ENCODE measurements at places on chromosomes 2 and 18. TPM values are rescaled to one million over a fixed set of nuclear protein-coding genes. Genes with fewer than 3 reads are reported as not detected.

GRCh38 chr2:151632993-151633565 lies 101.2 kb downstream of the NEB start:
- H3K4me3 ChIP-seq = no peak overlapping the region
- no peaks in the 10 kb centered on the region for H3K27me3 ChIP-seq
- H3K4me1 ChIP-seq = peaks cover 13% of the 10 kb centered on the region
- H3K27ac ChIP-seq = no peak overlapping the region
- no peaks in the 10 kb centered on the region for H3K36me3 ChIP-seq

The ADAM23 gene
- not detected for total RNA-seq

DNA sequence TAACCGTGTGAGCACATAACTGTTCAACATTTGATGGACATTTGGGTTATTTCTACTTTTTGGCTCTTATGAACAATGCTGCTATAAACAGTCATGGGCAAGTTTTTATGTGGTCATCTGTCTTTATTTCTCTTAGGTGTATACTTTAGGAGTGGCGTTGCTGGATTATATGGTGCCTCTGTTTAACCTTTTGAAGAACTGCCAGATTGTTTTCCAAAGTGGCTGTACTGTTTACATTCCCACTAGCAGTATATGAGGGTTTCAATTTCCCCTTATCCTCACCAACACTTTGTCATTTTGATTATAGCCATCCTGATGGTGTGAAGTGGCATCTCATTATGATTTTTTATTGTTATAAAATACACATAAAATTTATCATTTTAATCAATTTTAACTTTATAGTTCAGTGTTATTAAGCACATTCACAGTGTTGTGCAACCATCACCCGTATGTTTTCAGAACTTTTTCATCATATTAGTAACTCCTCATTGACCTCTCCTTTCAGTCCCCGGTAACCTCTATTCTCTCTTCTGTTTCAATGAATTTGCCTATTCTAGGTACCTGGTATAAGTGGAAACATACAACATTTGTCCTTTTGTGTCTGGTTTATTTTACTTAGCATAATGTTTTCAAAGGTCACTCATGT lies 55.4 kb downstream of the EML4 start:
- H3K4me3 ChIP-seq = no peak overlapping the region
- no peak for DNase-seq
- no peaks in the 10 kb centered on the region for H3K27me3 ChIP-seq
- no peaks in the 10 kb centered on the region for H3K36me3 ChIP-seq

The GAREM2 gene
- 4.1 TPM for total RNA-seq

GRCh38 chr2:173649527-173650219 lies 295.0 kb downstream of the CDCA7 start:
- H3K4me3 ChIP-seq = no peak overlapping the region

DNA sequence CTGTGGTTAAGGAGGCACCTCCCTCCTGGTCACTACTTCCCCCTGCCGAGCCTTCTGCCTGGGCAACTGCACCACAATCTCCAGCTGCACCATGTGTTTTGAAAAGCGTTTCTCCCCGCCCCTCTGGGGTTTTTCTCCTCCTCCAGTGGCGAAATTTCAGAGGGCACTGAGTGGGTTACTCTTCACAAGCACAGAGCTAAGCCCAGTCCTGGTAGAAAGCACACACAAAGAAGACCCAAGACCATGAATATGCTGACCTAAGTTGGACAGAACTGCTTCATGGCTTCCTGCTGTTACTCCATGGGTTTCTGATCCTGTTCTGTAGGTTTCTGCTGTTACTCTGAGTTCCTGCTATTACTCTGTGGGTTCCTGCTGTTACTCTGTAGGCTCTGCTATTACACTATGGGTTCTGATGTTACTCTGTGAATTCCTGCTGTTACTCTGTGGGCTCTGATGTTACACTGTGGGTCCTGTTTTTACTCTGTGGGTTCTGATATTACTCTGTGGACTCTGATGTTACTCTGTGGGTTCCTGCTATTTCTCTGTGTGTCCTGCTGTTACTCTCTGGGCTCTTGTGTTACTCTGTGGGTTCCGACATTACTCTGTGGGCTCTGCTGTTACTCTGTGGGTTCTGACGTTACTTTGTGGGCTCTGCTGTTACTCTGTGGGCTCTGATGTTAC lies 216.6 kb downstream of the RTP5 start:
- peak overlapping the region; percentile 44 for H3K4me3 ChIP-seq
- peak overlapping the region; percentile 60 for H3K27ac ChIP-seq
- no peak for DNase-seq
- peaks cover 4% of the 10 kb centered on the region for H3K27me3 ChIP-seq

DNA sequence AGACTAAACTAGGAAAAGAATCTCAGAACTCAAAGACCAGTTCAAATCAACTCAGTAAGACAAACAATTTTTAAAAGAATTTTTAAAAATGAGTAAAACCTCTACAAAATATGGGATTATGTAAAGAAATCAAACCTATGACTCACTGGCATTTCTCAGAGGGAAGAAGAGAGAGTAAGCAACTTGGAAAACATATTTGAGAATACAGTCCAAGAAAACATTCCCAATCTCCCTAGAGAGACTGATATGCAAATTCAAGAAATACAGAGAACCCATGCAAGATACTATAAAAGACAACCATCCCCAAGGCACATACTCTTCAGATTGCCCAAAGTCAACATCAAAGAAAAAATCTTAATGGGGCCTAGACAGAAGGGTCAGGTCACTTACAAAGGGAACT lies 162.7 kb downstream of the WDPCP start:
- H3K4me1 ChIP-seq = peaks cover 5% of the 10 kb centered on the region
- no peak overlapping the region for H3K27ac ChIP-seq
- no peak overlapping the region for H3K4me3 ChIP-seq
- H3K36me3 ChIP-seq = peaks cover 10% of the 10 kb centered on the region
- H3K27me3 ChIP-seq = no peaks in the 10 kb centered on the region

The DSEL gene
- total RNA-seq = 0.06 TPM

The HOXD1 gene
- total RNA-seq = not detected

DNA sequence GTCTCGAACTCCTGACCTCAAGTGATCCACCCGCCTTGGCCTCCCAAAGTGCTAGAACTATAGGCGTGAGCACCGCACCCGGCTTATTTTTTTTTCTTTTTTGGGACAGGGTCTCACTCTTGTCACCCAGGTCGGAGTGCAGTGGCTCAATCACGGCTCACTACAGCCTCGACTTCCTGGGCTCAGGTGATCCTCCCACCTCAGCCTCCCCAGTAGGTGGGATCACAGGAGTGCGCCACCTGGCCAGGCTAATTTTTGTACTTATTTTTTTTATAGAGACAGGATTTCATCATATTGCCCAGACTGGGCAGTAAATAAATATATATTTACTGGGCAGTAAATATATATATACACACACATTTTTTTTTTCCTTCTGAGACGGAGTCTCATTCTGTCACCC lies 2.6 kb downstream of the ATP5F1A start:
- peaks cover 18% of the 10 kb centered on the region for H3K4me1 ChIP-seq
- peak overlapping the region; percentile 47 for H3K27ac ChIP-seq
- peak overlapping the region; percentile 100 for H3K4me3 ChIP-seq
- no peaks in the 10 kb centered on the region for H3K27me3 ChIP-seq
- peaks cover 14% of the 10 kb centered on the region for H3K36me3 ChIP-seq

- H3K36me3 ChIP-seq = peaks cover 38% of the 10 kb centered on the region
- no peaks in the 10 kb centered on the region for H3K27me3 ChIP-seq
- peaks cover 8% of the 10 kb centered on the region for H3K4me1 ChIP-seq
- peak overlapping the region; percentile 57 for H3K27ac ChIP-seq
These were observed 63.9 kb upstream of the CCDC195 start for GRCh38 chr2:224780106-224780505.

The ST3GAL5 gene
- 28.9 TPM for total RNA-seq

The DLX2 gene
- total RNA-seq = not detected

- H3K27ac ChIP-seq = no peak overlapping the region
- H3K36me3 ChIP-seq = no peaks in the 10 kb centered on the region
- DNase-seq = no peak
- no peaks in the 10 kb centered on the region for H3K27me3 ChIP-seq
These were observed 185.0 kb upstream of the TMEFF2 start for GRCh38 chr2:192379736-192380135.

GRCh38 chr2:235614176-235614860 lies 120.5 kb downstream of the AGAP1 start:
- no peak for DNase-seq
- peaks cover 16% of the 10 kb centered on the region for H3K27me3 ChIP-seq
- no peaks in the 10 kb centered on the region for H3K36me3 ChIP-seq

- H3K27me3 ChIP-seq = no peaks in the 10 kb centered on the region
- DNase-seq = no peak
- peaks cover 3% of the 10 kb centered on the region for H3K4me1 ChIP-seq
- H3K36me3 ChIP-seq = no peaks in the 10 kb centered on the region
These were observed 380.6 kb downstream of the TSN start for GRCh38 chr2:122136056-122136455.

- H3K27ac ChIP-seq = no peak overlapping the region
- no peaks in the 10 kb centered on the region for H3K27me3 ChIP-seq
- H3K4me3 ChIP-seq = no peak overlapping the region
- no peak for DNase-seq
- H3K36me3 ChIP-seq = no peaks in the 10 kb centered on the region
- peaks cover 5% of the 10 kb centered on the region for H3K4me1 ChIP-seq
These were observed 326.9 kb downstream of the MEIS1 start for GRCh38 chr2:66761826-66762225.

The RAB3GAP1 gene
- 11.4 TPM for total RNA-seq

The EPB41L3 gene
- total RNA-seq = 0.57 TPM

GRCh38 chr2:47359375-47359868 lies 43.5 kb upstream of the MSH2 start:
- DNase-seq = no peak
- H3K27me3 ChIP-seq = peaks cover 9% of the 10 kb centered on the region
- no peak overlapping the region for H3K4me3 ChIP-seq
- no peak overlapping the region for H3K27ac ChIP-seq
- H3K36me3 ChIP-seq = no peaks in the 10 kb centered on the region

The KCNG2 gene
- not detected for total RNA-seq

- no peak overlapping the region for H3K27ac ChIP-seq
- no peak for DNase-seq
These were observed 50.6 kb downstream of the MAPRE2 start for GRCh38 chr18:35091841-35092240.

DNA sequence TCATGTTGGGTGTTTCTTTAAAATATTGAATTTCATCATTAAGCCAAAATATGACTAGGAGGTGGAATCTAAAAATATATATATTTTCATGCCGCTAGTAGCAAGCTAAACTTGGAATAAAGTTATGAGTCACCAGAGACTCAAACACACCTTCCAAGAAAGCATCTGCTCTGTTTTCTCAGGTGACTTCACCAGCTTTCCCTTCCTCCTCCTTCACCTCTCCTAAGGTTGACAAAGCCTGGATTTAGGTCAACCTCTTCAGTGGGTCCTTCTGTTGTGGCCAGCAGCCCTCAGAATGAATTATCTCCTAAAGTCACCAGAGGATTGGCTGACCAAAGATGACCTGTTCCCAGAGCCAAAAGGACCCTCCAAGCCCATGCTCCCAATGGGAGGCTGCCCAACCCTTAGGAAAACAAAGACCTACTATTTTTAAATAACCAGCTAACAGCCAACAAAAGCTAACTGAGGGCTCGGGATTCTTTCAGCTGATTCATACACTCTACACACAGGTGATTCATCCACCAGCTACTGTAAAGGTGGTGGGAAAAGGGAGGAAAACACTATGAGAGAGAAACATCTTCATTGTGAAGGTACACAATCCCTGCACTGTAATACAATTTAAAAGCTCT lies 113.9 kb downstream of the MYO5B start:
- H3K4me3 ChIP-seq = no peak overlapping the region
- no peaks in the 10 kb centered on the region for H3K4me1 ChIP-seq
- no peak for DNase-seq
- H3K27me3 ChIP-seq = peaks cover 19% of the 10 kb centered on the region
- H3K27ac ChIP-seq = no peak overlapping the region

DNA sequence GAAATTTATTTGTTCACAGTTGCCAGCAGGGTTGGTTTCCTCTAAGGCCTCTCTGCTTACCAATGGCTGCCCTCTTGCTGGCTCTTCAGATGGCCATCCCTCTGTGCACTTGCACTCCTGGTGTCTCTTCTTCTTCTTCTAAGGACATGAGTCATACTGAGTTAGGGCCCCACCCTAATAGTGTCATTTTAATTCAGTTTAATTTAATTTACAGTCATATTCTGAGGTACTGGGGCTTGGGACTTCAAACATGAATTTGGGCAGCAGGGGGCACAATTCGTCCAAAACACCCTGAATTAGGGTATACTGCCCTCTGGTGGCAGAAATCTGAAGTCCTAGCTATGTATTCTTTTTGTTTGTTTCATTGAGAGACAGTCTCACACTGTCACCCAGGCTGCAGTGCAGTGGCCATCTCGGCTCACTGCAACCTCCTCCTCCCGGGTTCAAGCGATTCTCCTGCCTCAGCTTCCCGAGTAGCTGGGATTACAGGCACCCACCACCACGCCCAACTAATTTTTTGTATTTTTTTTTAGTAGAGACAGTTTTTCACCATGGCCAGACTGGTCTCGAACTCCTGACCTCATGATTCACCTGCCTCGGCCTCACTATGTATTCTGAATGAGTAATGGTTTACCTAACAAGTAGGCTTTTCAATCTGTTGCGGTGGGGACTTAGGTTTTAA lies 19.8 kb downstream of the SLC4A1AP start:
- H3K36me3 ChIP-seq = peaks cover 11% of the 10 kb centered on the region
- H3K4me3 ChIP-seq = peak overlapping the region; percentile 67
- H3K27ac ChIP-seq = peak overlapping the region; percentile 92
- peaks cover 36% of the 10 kb centered on the region for H3K4me1 ChIP-seq
- no peaks in the 10 kb centered on the region for H3K27me3 ChIP-seq
- peak; percentile 88 for DNase-seq

The PLEKHB2 gene
- total RNA-seq = 61.8 TPM

DNA sequence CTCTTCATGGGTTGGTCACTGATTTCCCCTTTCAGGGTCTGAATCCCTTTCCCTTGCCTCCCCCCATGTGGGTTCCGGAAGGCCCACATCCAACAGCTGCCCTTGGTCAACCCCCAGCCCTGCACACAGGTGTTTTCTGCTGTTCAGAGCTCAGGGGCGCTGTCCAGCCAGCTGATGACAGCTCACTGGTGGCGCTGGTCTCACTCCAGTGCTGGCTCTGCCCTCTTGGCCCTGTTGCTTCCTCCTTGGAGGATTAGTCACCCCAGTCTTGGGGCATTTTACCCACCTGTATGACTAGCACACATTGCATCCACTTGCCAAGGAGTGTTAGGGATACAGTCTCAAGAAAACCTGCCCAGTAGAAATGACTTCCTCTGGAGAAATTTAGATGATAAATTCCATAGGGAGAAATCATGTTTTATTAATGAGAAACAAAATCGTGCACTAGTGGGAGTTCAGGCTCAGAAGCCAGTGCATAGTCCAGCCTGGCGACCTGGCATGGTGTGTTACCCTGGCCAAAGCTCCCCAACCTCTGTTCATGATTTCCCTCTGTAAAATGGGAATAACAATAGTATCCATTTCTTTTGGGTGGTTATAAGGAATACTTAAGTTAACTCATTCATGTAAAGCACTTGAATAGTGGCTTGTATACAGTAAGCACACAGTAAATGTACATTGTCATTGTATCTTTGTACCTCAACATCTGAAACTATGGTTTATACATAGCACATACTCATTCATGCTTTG lies 21.6 kb downstream of the CRIM1 start:
- H3K4me3 ChIP-seq = no peak overlapping the region
- H3K27ac ChIP-seq = no peak overlapping the region
- H3K36me3 ChIP-seq = peaks cover 4% of the 10 kb centered on the region
- H3K27me3 ChIP-seq = no peaks in the 10 kb centered on the region
- DNase-seq = no peak

The FSHR gene
- not detected for total RNA-seq

The NOL4 gene
- total RNA-seq = not detected
